ENCODE measurements at places on chromosomes 11 and 22.

- no peak for DNase-seq
Measured at GRCh38 chr11:117300773-117301172, 9.6 kb downstream of the BACE1-AS start.

DNA sequence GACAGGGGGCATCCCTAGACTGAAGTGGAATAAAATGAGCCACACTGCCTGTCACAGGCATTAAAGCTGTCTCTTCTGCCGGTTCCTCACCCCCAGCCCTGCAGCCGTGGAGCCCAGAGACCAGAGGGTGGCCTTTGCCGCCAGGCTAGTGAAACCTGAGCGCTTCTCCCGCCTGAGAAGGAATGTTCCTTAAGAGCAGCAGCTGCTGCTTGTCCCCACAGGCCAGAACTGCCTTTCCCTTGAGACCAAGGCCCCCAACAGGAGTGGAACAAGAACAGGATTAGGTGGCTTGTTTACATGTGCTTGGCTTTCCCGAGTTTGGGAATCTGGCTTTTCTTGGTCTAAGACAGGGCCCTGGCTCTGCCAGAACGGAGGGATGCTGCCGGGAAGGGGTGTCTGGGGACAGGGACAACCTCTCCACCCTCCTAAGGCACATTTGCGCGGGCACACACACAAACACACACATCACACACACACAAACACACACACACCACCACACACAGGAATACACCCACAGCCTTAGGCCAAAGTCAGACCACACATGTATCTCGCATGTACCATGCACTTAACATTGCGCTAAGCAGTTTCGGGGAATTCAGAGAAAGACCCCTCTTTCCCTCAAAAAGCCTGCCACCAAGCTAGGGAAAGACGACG, 91.8 kb downstream of the FEZ1 start:
- no peak for DNase-seq

GRCh38 chr11:32450372-32450771, 15.0 kb upstream of the WT1 start:
- no peak for DNase-seq

GRCh38 chr11:128269466-128269865, 317.9 kb downstream of the ETS1 start:
- DNase-seq: no peak

DNA sequence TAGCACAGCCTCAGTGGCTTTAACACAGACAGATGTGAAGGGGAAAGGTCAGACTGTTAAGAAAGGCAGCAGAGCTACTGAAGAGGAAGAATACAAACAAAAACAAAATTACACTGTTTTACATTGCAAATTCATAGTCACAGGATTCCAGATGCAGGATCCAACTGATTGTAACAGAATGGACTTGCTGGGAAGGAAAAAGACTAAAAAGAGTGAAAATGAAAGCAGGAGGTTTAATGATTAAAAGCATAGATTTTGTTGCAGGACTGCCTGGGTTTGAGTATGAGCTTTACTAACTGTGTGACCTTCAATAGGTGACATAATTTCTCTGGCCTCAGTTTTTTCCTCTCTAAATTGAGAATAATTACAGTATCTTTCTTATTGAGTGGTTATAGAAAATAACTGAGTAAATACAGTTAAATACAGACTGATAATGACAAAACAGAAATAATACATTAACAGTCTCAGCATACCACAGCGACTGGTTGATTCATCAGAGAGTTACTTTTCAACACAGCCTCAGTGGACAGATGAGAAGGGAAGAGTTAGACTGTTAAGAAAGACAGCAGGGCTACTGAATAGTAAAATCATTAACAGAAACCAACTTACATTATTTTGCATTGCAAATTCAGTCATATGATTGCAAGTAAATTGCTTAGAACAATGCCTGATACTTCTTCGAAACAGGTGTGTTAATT, 704.2 kb upstream of the TENM4 start:
- no peak for DNase-seq

DNA sequence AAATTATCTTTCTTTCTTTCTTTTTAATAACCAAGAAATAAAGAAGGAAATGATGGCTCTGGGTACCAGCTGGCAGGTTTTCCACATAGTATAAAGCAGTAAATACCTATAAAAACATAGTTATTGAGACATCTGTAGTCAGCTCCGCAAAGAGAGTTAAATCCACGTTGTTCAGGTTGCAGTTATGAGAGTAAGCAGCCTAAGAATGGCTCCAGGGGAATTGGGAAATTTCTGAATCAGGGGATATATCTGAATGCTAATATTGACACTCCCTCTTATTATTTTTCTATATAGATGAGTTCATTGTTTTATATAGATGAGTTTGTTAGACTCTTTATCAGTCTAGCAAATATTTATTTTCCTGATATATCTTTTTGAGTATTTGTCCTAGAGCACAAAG, 322.0 kb upstream of the LRRC4C start:
- no peak for DNase-seq

GRCh38 chr11:58222721-58223120, 6.0 kb downstream of the OR10Q1 start:
- no peak for DNase-seq

GRCh38 chr11:85810521-85810870, 445 bp downstream of the SYTL2 start:
- DNase-seq: peak; percentile 10

DNA sequence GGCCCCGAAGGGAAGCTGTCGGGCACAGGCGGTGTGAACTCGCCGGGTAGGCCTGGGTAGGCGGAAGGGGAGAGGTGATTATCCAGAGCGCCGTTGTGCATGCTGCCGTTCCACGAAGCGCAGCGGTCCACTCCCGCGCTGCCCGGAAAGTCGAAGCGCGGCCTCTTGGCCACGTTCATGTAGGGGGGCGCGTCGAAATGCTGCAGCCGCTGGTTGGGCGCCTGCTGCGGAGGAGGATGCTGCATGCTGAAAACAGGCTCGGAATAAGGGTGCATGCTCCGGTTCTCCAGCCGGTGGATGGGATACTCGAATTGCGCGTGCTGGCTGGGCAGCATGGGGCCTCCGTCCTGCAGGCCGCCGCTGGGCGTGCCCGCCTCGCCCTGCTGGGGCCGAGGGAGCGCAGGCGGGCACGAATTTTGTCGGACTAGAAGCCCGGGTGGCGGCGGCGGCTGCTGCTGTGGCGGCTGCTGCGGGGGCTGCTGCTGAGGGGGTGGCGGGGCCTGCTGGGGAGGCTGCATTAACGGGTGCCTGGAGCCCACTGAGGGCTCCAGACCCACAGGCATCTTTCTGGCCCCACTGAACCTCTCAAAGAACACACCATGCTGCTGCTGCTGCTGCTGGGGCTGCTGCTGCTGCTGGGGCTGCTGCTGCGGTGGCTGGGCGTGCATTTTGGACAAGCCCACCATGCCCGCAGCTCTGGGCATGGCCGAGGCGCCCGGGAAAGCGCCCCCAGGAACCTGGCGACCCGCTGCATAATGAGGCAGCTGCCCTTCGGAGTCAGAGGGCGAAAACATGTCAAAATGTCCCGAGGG, 2.3 kb downstream of the MN1 start:
- DNase-seq: no peak

DNA sequence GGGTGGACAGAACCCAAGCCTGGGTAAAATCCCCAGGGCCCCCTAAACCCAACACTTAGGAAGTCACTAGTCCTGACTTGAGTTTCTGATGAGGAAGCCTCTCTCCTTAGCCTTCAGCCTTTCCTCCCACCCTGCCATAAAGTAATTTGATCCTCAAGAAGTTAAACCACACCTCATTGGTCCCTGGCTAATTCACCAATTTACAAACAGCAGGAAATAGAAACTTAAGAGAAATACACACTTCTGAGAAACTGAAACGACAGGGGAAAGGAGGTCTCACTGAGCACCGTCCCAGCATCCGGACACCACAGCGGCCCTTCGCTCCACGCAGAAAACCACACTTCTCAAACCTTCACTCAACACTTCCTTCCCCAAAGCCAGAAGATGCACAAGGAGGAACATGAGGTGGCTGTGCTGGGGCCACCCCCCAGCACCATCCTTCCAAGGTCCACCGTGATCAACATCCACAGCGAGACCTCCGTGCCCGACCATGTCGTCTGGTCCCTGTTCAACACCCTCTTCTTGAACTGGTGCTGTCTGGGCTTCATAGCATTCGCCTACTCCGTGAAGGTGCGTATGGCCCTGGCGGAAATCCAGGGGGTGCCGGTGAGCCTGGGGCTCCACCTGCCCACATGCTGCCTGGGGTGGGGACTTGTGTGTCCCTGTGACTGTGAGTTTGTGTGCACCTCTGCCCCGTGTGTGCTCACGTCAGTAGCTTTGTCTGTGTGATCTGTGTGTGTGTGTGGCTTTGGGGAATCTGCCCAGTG, at the start of gene IFITM1:
TSS of gene IFITM1 (plus strand) at position 254 of the 767 bp plus-strand sequence. CDS start at position 385, 131 bp downstream.
- peak; percentile 72 for DNase-seq

- no peak for DNase-seq
Measured at GRCh38 chr22:26722159-26722558, 64.8 kb downstream of the MIAT start.

- no peak for DNase-seq
Measured at GRCh38 chr22:38736257-38736570, 19.6 kb downstream of the SUN2 start.

DNA sequence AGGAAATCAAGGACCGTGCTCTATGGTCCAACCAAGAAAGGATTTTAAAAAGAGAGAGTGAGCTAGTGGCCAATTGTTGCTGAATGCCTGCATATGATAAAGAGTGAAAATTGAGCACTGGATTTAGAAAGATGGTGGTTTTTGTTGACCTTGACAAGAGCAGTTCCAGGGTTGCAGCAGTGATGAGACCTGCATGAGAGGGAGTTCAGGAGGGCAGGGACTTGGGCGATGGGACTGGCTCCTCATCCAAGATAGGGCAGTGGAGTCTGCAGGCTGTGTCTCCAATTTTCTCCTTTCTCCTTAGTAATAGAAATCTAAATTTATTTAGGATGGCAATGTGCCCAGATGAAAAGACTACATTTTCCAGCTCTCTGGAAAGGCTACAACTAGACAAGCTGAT, 94.0 kb upstream of the B3GAT1 start:
- no peak for DNase-seq

DNA sequence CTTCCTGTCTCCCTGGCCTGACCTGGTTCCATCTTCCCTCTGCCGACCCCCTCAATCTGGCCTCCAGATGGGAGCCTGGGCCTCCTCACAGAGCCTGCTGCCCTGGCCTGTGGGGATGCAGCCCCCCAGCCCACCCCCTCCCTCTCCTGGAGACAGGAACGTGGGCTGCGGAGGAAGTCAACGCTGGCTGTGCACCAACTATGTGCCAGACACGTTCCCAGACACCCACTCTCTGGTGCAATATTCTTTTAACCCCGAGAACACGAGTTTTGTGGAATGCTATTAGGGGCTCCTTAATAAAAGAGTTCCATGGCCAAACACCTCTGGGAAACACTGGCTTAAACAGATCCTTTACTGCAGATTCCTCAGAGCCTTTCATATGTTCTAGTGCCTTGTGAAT, 15.9 kb downstream of the WNT11 start:
- no peak for DNase-seq

GRCh38 chr22:29994027-29994715, 86.1 kb upstream of the HORMAD2 start:
- DNase-seq: no peak

GRCh38 chr11:18452927-18453326, 2.7 kb upstream of the LDHAL6A start:
- DNase-seq: no peak

DNA sequence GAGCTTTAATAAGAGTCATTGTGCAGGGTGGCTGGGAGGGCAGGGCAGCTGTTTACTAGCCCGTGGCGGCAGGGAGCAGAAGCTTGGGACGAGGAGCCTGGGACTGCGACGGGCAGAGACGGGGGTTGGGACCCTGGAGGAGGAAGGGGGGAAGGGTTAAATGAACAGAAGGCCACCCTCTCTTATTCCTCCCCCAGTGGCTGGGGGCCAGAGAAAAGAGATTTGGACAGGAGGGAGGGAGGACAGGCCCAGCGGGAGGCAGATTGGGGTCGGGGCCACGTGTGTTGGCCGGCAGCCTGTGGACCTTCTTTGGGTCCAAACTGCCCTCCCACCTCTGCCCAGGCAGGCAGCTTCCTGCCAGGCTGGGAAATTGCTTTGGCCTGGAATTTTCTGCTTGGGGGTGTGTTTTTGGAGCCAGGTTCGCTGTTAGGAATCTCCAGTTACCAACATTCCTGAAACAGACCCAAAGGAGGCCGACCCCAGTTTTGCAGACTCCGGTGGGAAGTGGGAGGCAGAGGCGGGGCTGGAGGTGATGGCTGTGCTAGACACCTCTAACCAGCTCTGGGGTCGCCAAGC, 50.2 kb downstream of the APOL3 start:
- no peak for DNase-seq

- no peak for DNase-seq
Measured at GRCh38 chr11:7077101-7077500, 11.7 kb upstream of the RBMXL2 start.

DNA sequence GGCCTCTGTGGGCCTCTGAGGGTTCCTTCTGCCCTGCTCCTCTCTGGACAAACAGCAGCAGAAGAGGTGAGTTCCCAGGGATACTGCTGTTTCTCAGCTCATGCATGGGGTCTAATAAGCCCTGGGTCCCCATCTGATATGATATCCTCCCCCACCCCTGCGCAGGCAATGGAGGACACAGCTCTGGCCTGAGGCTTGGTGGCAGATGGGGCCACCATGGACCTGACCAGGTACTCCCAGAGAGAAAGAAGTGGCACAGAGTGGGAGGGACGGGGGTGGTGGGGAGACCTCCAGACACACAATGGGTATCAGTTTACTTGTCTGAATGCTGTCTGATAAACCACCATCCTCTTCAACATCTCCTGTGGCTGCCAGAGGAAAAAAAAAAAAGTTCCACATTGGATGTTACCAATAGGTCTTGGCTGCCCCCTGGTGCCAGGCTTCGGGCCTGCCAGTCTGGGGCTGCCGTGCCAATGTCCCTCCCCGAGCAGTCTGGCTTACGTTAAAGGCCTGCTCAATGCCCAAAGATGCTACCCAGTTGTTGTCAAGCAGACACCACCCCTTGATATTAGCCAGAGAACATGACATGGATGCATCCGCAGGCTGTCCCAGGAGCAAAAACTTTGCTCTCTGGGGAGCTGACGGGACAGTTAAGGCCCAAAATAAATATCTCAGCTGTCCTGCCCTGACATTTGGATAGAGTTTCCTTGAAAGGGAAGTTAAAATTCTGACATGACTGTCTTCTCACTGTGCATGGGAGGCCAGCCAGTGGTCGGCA, 27.9 kb upstream of the ABCC8 start:
- DNase-seq: peak; percentile 60

GRCh38 chr11:58392746-58393145, 13.9 kb downstream of the OR5B3 start:
- no peak for DNase-seq

DNA sequence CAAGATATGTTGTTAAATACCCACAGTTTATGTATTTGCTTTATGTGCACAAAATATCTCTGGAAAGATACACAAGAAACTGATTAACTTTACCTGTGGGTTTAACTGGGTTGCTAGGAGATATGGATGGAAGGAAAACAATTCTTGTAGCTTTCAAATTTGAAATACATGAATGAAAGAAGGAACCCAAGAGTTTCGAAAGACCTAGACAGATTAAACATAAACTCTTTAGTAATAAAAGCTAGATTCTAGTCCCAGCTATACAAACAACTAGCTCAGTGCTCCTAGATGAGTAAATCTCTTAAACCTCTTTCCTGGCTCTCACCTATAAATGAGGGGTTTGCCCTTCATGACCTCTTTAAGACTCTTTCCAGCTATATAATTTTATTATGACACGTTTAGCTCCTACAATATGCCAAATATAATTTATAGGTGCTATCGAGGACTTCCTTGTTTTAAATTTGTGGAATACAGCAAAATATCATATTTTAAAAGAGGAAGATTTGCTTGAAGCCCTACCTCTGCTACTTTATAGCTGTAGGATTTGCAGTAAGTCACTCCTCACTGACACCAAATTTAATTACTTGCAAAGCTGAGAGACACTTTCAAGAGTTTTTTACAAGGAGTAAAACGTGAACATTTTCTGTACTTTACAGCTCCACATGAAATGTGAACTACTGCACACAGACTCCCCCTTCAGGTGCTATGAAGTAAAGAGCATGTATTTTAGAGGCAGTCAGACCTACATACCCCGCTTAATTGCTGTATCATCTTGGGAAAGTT, 50.7 kb downstream of the RRAS2 start:
- no peak for DNase-seq
